Esophagus muscularis mucosa (tissue), 4 donors: ENCODE measurements at places on chromosomes 16 and 17. TPM values are rescaled to one million over a fixed set of nuclear protein-coding genes. Genes with fewer than 3 reads are reported as not detected.

GRCh38 chr16:85607796-85608514, 5.2 kb upstream of the GSE1 start:
- DNase-seq = no peak

- no peak for DNase-seq
These were observed 81.4 kb downstream of the XYLT1 start for GRCh38 chr16:17389384-17389783.

- no peak for DNase-seq
These were observed 103.5 kb upstream of the ZNF750 start for GRCh38 chr17:82943339-82943738.

GRCh38 chr17:1179112-1179817, 516 bp downstream of the ABR start:
- no peak for DNase-seq

- DNase-seq = peak; percentile 70
These were observed 8.4 kb upstream of the SPDYE4 start for GRCh38 chr17:8766731-8767130.

DNA sequence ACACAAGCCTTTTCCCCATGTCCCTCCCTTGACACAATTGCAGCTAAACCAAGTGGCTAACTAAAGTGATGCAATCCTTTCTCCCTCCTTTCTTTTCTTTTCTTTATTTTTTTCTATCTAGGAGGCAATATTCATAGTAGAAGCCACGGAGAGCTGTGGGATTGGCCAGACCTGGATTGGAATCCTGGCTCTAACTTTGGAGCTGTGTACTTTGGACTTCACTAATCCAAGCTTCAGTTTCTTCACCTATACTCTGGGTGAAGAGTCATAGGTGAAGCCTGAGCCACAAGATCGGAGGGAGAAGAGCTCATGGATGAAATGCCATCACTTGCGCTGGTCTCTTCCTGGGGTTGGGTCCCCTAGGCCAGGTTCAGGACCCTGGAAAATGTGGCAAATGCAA, 177.2 kb downstream of the IRX5 start:
- no peak for DNase-seq

DNA sequence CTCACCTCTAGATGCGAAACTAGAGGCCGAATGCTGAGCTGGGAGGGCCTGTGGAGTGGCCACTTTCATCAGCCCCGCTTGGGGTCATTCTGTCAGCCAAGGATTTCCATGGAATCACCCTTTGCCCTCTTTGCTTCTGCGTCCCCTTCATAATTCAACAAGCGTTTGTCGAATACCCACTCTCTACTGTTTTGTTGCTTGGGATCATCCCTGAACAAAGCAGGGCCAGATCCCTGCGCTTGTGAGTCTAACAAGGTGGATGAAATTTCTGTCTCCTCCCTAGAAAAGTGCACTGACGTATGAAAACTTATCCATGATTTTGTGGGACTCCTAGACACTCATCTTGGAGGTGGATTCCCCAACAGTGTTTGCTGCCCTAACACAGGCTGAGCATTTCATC, 3.3 kb upstream of the SLC12A3 start:
- DNase-seq = no peak

GRCh38 chr17:81021531-81022343, 13.2 kb upstream of the BAIAP2 start:
- DNase-seq = no peak

GRCh38 chr17:7886227-7887037, 2.2 kb upstream of the CHD3 start:
- no peak for DNase-seq

GRCh38 chr16:68528233-68528632, 10.9 kb upstream of the ZFP90 start:
- DNase-seq = no peak

The TGFB1I1 gene
- total RNA-seq = 263 TPM

The HOXB1 gene
- total RNA-seq = not detected

The SLFN14 gene
- total RNA-seq = not detected

The AOC3 gene
- 108 TPM for total RNA-seq

The SDR42E2 gene
- not detected for total RNA-seq

The FAM83G gene
- 16.7 TPM for total RNA-seq

The TP53TG3 gene
- not detected for total RNA-seq

The KRTAP1-5 gene
- not detected for total RNA-seq

The TEKT5 gene
- total RNA-seq = not detected
